Esophagus squamous epithelium (tissue), 5 donors: ENCODE measurements at places on chromosomes 12 and 14.

DNA sequence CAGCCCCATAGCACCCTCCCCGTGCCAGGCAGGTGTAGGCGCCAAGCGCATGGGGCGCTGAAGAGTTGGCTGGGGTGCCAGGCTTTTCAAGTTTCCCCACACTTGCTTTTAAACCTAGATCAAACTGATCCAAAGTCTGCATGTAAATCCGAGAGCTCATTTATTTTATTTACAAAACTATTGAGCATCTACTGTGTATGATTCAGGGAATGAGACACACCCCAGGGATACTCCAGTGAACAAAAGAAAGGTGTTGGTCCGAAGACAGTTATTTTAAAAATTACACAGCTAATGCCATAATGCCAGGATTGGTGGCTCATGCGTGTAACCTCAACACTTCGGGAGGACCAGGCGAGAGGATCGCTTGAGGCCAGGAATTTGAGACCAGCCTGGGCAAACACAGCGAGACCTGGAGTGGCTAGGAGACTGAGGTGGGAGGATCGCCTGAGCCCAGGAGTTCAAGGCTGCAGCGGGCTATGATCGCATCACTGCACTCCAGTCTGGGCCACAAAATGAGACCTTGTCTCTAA lies 780 bp upstream of the SLC41A2 start:
- no peak for DNase-seq

GRCh38 chr12:9794484-9795093 lies 32.7 kb upstream of the KLRF1 start:
- no peak for DNase-seq

- no peak for DNase-seq
Measured at GRCh38 chr12:25458047-25458552, 95.0 kb downstream of the LMNTD1 start.

DNA sequence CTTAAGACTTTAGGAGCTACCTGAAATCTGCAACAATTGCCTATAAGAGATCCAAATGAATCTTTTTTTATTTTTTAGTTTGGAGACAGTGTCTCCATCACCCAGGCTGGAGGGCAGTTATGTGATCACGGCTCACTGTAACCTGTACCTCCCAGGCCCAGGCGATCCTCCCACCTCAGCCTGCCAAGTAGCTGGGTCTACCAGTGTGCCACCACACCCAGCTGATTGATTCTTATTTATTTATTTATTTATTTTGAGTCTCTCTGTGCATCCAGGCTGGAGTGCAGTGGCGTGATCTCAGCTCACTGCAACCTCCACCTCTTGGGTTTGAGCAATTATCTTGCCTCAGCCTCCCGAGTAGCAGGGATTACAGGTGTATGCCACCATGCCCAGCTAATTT lies 26.1 kb downstream of the STK38L start:
- DNase-seq, result no peak

GRCh38 chr14:82642425-82642824 lies 1108.8 kb upstream of the SEL1L start:
- DNase-seq, result no peak

GRCh38 chr12:122951406-122951805 lies 14.9 kb downstream of the ABCB9 start:
- DNase-seq, result no peak

GRCh38 chr12:103493199-103493598 lies 2.6 kb downstream of the C12orf42 start:
- no peak for DNase-seq

DNA sequence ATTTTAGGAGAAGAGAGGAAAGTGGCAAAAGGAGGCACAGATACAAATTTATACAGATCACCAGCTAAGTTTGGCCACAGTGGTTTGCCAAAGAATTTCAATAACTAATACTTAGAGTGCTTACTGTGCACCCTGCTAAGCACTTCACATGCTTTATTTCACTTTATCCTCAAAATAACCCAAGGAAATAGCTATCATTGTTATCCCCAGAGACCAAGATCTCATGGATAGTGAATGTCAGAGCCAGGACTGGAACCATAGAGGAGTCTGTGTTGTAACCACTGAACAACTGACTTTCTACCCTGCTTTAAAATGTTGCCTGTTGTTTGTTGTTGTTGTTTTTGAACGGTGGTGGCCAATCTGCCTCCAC lies 1.3 kb upstream of the TCP11L2 start:
- no peak for DNase-seq
